Stimulated activated CD4-positive, alpha-beta T cell treated with anti-CD3 and anti-CD28 coated beads, Interleukin-15, amount 100 ng/mL, for 24 hours (primary cell): ENCODE measurements at places on chromosomes 5 and 9.

DNA sequence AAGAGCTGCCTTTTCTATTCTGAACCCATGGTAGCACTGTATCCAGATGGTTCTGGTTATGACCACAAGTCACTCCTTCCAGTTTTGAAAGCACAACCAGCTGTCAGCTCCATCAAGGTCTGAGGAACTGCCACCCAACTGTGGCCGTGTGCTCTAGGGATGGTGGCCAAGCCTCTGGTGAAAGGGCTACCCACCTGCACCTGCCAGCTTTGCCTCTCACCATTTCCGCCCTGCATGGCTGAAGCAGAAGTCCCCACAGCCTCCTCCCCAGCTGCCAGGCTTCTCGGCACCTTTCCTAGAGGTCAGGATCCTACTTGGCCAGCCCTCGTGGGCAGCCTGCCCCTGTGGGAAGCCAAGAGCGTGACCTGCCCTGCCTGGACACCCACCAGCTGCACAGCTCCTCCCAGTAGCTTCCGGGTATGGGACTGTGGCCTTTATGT is 16.8 kb downstream of the SEMA5A start:
- DNase-seq: no peak

GRCh38 chr5:115599924-115600323 is 2.4 kb downstream of the TICAM2 start:
- DNase-seq: no peak

DNA sequence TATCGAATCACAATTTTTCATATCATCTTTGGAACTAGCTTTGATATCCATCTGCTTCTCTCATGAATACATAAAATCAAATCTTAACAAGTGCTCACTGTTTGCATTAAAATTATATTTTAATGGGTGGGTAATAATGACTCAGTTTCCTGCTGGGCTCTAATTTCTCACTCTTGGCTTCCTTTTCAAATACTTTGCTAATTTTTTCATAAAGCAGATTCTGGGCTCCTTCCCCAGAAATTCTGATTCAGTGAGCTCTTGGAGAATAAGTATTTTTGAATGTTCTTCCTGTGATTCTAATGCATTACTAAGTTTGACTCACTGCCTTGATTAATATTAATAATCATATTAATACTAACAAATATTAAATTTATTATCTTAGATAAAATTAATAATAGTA is 48.9 kb downstream of the YIPF5 start:
- no peak for DNase-seq

- no peak for DNase-seq
These were observed 107.4 kb downstream of the ZNF462 start for GRCh38 chr9:106970219-106970975.

DNA sequence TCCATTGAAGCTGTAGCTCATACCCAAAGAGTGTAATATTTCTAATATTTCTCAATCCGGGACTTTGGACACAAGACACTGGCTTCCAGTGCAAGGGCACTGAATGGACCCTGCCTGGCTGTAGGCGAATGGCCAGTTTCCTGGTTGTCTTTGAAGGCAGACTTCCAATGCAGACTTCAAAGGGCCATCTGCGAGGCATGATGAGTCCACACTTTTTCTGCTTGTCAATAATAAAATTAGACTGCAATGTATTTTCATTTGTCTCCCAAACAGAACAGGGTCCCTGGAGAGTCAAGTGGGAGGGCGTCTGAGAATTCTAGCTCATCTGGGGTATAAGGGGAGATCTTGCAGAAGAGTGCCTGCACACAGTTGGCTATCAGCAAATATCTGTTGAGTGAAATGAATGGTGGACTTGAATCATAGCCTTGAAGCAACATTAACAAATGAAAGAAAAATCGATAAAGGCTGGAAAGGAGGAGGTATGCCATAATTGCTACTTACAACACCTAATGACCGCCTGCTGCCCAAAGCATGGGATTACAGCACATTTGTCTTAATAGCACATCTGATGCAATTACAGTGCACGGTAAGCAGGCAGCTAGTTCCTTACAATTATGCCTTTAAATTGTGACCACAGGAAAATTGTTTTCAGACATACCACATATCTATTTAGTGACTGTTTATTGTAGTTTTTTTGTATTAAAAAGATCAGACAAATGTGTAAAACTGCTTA is 137.5 kb downstream of the ARHGEF28 start:
- no peak for DNase-seq

GRCh38 chr5:41161271-41161670 is 52.1 kb downstream of the C6 start:
- DNase-seq: no peak

- no peak for DNase-seq
These were observed 820.5 kb downstream of the PTPRD start for GRCh38 chr9:9792144-9792857.

GRCh38 chr5:127769386-127769785 is 66.2 kb downstream of the CCDC192 start:
- DNase-seq: no peak

DNA sequence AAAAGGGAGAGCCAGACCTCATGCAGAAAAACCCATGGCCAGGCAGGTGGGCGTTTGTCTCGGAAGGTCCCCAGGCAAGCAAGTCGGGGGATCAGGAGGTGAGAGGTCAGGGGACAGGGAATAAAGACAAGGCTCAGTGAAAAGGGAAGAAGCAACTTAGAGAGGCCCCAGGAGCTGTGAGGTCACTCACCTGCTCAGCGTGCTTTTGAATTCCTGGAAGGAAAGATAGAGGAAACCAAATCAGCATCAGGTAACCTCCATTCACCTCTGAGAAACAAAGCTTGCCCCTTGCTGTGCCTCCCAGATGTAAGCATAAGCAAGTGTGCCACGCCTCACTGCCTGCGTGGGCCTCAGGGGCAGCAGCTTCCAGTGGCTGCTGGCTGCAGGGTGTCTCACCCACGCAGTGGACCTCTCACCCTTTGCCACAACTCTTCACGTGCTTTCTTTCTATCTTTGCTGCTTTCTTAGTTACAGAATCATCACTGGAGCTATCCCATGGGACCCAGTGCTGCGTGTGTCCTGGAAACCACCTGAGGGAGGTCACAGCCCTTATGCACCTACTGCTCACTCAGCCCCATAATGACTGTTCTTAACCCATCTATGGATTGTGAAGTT is 6.0 kb downstream of the TRIM7 start:
- no peak for DNase-seq

DNA sequence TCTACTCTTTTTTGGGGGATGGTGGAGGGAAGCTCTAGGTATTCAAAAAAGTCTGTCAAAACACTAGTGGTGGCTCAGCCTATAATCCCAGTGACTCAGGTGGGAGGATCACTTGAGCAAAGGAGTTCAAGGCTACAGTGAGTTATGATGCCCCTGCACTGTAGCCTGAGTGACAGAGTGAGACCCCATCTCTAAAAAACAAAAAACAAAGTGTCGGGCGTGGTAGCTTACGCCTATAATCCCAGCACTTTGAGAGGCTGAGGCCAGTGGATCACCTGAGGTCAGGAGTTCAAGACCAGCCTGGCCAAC is 15.8 kb upstream of the SLC35D2 start:
- no peak for DNase-seq

- no peak for DNase-seq
These were observed 16.6 kb downstream of the ENC1 start for GRCh38 chr5:74623748-74624408.

GRCh38 chr5:90641528-90641927 is 82.9 kb downstream of the ADGRV1 start:
- DNase-seq: no peak

DNA sequence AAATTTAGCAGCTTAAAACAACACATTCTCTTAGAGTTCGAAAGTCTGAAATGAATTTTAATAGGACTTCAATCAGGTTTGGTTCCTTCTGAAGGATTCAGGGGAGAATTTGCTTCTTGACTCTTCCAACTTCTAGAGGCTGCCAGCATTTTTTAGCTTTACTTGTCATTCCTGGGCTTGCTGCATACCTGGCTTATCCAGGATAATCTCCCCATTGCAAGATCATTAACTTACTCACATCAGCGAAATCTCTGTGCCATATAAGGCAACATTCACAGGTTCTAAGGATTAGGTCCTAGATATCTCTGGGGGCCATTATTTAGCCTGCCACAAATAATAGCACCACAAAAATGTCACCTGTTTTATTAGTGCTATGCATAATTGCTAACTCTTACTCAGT is 46.2 kb upstream of the PCSK5 start:
- no peak for DNase-seq

DNA sequence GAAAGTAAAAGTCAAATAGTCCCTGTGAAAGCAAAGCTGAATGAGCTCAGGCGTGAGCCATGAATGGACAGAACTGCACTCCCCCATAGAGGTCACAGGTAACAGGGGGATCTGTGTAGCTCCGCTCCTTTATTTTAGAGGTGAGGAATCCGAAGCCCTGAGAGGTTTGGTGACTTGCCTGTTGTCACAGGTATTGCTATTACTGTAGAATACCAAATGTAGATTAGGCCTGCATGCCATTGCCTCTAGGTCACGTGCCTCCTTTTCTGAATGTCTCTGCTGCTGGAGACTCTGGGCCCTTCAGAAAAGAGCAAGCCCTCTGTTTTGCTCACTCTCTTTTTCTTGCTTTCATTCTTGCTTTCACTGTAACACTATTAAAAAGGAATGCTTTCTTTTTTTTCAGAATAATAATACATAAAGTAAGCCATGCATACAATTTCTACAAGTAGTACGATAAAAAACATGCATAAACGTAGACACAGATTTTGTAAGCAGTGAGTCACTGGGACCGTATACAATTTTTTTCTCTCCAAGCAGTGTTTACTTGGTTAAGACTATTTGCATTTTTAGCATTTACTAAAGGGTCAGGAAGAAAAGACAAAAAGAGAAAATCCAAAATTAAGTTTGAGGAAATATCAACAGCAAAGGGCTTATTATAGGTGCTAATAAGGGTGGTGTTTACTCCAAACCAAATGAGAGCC is 568.7 kb upstream of the ADAMTS16 start:
- no peak for DNase-seq

DNA sequence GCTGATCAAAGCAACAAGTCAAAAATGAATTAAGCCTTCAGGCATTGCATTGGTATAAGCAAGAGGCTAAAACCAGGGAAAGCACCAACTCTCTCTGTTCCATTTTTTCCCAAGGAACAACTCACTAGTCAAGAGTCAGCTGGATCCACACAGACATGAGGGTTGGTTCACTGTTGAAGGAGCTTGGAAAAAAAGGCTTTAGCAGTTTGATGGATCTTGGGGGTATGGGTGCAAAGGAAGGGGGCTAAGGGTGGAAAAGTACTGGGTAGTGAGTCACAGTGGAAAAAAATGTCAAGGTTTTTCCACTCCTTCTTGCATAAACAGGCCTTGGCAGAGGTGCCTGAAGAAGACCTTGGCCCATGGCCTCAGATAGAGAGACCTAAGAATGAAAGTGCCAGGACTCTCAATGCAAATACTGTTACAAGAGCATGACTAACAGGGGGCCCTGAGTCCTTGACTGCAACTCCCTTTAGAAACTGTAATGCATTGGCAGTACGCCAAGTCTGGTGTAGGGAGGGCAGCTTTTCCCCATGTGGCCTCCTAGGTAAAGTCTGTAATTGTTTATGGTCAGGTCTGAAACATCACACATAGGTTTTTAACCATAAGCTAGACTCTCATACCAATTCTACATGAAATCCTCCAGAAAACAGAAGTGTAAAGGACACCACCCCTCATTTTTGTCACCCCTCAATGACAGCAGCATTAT is 23.7 kb downstream of the ACTL7A start:
- DNase-seq: peak; percentile 74

DNA sequence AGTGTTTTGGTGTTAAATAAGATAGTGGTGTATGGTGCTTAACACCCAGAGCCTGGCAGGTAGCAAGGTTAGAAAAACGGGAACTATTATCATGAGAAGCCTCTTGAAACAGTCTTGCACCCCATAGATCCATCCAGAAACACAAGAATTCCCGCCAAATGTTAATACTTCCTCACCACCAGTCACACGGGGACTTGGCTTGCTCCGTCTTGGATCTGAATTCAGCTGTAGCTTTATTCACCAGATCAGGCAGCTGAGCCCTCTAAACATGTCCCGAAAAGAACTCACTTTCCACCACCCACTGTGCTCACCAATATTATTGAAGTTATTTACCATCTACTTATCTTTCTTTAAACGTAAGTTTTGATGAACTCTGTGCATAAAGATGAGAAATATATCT is 101.6 kb upstream of the PTPN3 start:
- no peak for DNase-seq

GRCh38 chr9:75051285-75051684 is 23.2 kb upstream of the CARNMT1 start:
- DNase-seq: no peak

DNA sequence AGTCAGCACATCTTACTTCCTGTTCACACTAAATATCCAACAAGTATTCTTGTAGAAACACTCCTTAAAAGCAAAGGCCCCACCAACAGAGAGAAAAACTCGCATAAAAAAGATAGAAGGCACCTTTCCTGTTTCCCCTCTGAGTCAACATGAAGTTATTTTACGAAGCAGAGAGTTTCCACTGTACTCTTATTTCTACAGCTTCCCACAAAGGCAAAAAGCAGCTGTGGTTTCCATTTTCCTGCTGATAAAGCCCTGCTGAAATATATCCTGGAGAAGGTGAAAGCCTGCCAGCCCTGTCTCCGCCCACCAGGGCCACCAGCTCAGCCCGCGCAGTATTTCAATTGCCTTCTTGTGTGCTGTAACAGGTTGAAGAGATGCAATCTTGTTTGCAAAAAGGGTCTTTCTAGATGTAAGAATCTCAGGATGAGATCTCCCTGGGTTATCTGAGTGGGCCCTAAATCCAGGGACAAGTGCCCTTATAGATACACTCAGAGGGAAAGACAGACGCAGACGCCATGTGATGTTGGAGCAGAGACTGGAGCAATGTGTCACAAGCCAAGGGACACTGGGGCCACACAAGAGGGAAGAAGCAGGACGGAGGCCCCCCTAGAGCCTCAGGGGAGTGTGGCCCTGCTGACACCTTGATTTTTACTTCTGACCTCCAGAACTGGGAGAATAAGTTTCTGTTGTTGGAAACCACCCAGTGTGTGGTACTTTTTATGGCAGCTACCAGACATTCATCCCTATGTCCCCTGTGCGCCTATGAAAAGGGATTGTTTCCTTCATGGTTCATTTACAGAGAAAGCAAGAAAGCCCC is 19.9 kb downstream of the SEMA4D start:
- DNase-seq: peak; percentile 82

DNA sequence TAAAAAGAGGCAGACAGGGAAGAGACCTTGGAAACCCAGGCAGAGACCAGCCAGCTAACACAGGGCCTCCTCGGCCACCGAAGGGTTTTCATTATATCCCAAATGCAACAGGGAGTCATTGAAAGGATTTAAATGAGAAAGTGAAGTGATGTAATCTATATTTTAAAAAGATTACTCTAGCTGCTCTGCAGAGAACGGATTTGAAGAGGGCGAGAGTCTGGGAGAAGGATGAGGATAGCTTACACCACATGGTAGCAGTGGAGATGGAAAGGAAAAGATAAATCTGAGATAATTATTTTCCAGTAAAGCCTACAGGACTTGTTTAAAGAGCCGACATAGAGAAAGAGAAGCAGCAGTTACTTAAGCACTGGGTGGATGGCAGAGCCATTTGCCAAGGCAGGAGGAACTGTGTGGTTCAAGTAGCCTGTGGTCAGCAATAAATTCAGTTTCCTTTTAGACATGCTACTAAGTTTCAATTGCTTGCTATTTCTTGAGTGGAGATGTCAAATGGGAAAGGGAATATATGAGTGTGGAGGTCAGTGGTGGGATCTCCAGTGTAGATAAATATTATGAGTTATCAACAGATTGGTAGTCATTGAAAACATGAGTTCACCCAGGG is 9.3 kb downstream of the FBN2 start:
- DNase-seq: no peak

GRCh38 chr5:37808945-37809344 is 30.9 kb downstream of the GDNF start:
- no peak for DNase-seq
